Effector CD8-positive, alpha-beta T cell (primary cell): ENCODE measurements at places on chromosomes 11 and 22.

DNA sequence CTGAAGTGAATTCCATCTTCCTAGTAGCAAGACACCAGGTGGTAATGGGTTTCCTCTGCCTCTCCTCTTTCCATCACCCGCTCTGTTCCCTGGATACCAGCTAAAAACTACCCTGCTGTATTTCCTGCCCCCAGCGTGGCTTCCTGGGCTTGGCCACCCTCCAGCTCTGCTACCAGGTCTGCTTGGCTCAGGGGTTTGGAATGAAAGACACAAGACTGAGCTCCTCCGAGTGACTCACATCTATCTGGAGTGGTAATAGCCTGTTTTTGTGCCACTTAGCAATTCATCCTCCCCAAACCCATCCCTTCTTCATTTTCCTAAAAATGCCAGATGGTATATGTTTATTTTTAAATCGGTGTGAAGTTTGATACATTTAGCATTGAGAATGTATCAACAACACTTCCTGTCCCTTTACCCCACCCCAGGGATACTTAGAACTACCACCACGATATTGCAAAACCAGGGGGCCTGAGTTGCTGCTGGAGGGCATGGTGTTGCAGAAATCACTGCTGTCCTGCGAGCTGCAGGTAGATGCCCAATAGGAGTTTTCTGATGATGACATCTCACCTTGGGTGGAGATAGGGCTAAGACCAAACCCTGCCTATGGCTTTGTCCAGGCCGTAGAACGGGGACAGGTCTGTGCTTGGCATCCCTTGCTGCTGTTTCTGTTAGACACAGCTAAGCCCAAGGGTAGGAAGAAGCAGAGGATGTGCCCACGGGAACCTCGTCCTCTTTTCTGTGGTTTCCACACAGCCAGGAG lies 7.5 kb upstream of the MICAL3 start:
- no peak for DNase-seq

GRCh38 chr11:32030875-32031503 lies 59.9 kb upstream of the RCN1 start:
- no peak for DNase-seq

- DNase-seq: no peak
Observed at GRCh38 chr11:116953530-116954285, 116.3 kb upstream of the APOA1 start.

- no peak for DNase-seq
Observed at GRCh38 chr11:72543849-72544542, 109.7 kb upstream of the CLPB start.

DNA sequence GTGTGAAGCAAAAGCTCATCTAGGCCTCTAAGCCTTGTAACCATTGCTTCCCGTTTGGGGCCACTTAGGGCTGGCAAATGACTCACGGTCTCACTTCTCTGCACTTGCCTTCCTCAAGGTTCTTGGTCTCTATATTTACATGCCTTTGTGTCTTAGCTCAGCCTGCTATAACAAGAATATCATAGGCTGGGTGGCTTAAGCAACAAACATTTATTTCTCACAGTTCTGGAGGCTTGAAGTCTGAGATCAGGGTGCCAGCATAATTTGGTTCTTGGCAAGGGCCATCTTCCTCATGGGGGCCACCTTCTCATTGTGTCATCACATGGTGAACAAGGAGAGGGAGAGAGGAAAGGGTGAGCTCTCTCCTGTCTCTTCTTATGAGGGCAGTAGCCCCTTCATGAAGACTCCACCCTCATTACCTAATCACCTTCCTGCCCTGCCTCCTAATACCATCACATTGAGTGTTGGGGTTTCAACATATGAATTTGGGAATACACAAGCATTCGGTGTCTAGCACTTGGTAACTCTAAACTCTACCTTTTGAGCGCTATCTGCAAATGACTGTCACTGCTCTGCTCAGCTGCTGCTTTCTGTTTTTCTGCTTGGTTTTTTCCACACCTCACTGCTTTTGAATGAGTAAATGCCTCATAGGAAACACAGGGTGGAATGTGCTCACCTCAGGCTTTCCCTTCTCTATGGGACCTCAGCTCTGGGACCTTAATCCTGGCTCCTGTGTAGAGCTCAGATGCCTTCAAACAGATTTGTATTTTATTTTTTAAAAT lies 16.2 kb upstream of the ME3 start:
- no peak for DNase-seq

- DNase-seq: no peak
Observed at GRCh38 chr11:60854140-60854846, 1.5 kb downstream of the PTGDR2 start.

GRCh38 chr11:88535266-88535665 lies 197.7 kb upstream of the CTSC start:
- no peak for DNase-seq

DNA sequence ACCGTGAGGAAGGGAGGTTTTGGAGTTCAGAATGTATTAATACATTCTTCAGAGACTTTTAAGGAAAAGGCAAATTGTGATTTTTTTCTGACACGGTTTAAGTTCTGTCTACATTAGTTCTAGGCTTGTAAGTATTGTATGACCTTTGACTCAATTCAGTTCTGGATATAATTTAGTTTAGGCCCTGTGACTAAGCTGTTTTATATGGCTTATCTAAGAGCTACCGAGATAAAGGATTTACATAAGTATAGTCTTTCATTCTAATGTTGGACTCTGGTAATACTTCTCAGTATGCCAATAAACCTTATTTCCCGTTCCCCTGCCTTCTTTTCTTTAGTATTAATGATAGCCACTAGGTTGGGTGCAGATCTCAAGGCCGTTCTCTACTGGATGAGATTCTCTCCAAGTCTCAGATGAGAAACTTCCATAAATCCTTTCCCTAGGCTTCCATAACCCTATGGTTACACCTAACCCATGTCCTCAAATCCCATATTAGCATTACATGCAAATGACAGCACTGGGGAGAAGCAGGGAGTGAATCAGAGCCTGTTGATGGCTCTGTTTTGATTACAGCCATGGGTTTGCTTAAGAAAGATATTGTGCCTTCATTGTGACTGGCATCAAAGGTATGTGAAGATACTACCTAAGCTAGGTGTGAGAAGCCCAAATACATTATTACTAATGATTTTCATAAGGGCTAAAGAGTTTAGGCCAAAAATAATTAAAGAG lies 38.7 kb downstream of the BARX2 start:
- DNase-seq: no peak

- no peak for DNase-seq
Observed at GRCh38 chr22:35043252-35043933, 22.6 kb upstream of the ISX start.

DNA sequence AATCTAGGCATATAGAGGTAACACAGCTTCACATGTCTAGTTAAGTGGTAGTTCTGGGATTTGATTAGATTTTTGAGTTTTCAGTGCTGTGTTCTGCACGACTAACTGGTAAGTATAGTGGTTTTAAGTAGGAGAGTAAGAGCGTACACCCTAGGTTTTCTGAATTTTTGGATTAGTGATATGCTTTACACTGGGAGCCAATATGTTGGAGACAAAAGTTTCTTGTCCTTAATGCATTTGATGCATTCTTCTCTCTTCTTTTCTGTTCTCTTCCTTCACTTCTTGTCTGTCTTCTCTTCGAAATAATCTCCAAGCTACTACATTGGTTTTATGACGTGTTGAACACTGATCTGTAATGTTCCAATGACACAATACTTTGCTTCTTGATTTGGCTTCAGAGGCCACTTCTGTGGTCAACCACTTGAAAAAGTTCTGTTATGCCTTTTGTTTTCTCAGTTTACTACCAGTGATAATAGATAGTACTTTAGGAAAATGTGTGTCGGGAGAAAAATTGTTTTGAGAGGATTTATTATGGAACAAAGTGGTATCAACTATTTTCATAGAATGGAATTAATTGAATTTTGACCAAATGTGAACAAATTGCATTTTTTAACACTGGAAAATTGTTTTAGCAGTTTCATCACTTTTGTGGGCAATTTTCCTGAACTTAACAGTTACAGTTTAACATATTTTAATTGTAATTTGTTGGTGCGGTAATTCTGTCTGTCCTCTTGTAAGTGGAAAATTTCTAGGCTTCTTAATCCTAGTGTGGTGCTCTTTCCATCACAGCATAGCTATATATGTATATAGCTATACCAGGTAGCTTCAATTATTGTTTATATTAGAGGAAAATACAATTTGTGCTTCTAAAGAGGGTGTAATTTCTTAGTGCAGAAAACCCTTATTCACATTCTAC lies 2.6 kb downstream of the PDE3B start:
- no peak for DNase-seq

DNA sequence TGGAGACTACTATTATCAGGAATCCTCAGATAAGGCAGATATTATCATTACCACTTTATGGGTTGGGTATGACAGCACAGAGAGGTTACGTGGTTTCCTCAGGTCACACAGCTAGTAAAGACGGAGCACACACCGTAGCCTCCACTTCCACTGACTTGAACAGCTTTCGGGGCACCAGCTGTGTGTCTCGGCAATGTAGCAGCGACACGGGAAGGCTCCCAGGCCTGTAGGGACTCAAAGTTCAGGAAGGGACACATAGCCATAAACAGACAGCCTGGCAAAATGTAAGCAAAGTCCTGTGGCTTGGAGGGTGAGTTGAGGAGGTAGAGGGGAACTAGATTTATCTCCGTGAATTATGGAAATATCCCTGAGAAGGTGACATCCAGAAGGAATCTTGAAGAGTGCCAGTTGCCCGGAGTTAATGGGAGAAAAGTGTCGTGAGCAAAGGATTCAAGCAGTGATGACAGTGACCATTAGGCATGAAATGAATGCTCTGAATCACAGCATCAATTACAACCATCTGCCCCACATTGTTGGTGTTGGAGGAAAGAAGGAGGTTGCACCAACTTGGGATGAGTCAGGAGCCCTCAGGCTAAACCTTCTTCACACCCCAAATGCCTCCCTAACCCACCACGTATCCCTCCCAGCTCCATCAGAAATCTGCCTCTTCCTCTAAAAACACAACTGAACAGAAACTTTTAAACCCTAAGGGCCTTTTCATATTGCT lies 106.7 kb upstream of the ASPHD2 start:
- DNase-seq: no peak

DNA sequence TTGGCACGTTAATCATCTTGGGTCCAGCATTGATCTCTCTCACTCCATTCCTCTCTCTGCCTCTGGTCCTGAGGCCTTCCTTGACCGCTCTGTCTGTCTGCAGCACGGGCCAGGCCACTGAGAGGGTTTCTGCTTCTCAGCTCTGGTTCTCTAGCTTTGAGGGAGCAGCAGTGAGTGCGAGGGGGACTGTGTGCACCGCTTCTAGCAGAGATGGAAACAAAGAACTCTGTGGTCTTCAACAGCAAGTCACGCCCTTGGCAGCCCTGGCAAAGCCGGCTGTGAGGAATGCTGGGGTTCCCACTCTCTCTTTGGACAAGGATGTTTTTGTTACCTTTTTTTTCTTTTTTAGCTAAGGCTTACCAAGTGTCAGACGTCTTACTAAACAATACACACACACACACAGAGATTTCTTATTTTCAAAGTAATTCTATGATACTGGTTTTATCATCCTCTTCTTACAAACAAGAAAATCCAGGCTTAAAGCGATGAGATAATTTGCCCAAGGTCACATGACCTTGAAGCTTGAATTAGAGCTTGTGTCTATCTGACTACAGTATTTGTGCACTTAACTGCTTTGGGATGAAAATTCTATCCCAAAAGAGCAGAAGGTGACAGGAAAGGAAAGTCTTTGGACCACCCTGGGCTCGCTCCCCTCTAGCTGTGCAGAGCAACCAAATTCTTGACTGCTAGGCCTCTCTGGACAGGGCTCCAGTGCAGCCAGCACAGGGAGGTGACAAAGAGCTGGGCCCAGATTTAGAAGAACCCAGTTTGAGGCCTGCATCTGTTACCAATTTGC lies 293.2 kb downstream of the NTM start:
- no peak for DNase-seq

- no peak for DNase-seq
Observed at GRCh38 chr11:89125298-89125697, 52.4 kb upstream of the TYR start.

GRCh38 chr11:85307366-85307765 lies 319.8 kb downstream of the DLG2 start:
- DNase-seq: no peak

DNA sequence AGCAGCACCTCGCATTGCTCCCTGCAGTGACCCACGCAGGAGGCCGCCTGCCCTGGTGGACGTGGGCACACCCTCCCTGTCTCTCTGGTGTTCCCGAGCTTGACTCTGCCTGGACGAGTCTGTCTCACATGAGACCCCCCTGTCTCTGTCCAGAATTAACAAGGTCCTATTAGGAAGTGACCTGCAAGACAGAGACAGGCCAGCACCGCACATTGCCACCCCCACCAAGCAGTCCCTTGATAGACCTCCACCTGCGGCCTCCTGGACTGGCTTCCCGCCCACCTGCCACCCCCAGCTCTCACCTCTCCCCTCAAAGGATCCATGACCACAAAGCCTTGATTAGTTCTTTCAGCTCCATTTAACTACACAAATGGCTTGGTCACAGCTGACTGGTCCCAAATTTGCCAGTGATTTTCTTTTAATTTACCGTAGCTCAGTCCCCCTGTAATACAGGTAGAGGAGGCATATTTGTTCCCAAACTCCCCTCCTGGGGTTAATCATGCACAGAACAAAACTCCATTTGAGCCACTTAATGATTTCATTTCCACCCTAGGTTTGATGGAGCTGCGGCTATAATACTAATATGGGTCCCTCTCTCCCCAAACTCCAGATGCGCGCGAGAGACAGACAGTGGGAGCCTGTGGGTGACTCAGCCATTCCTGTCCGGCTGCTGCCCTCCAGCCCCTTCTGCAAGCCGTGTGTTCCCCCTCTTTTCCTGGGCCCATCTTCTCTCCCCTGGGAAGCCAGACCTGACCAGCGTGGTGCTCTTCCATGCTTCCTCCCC lies 11.2 kb downstream of the SPATA19 start:
- no peak for DNase-seq

GRCh38 chr22:23762842-23763578 lies at the start of gene C22orf15:
Gene C22orf15 (plus strand): TSS chr22:23762990. CDS start chr22:23763307, 317 bp downstream.
- DNase-seq: peak; percentile 21

- DNase-seq: no peak
Observed at GRCh38 chr11:12472401-12473005, 95.1 kb downstream of the PARVA start.

DNA sequence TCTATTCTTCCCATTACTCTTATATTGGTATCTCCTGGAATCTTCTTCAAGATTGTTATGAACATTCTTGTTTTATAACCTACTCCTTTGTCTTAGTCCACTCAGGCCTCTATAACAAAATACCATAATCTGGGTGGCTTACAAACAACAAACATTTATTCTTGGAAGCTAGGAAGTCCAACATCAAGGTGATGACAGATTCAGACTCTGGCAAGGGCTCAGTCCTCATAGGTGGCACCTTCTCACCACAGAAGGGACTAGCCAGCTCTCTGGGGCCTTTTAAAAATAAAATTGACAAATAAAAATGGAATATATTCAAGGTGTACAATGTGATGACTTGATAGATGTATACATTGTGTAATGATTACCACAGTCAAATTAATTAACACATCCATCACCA lies 19.8 kb downstream of the DNHD1 start:
- DNase-seq: no peak

GRCh38 chr11:2139621-2140337 lies 590 bp upstream of the IGF2 start:
- no peak for DNase-seq

DNA sequence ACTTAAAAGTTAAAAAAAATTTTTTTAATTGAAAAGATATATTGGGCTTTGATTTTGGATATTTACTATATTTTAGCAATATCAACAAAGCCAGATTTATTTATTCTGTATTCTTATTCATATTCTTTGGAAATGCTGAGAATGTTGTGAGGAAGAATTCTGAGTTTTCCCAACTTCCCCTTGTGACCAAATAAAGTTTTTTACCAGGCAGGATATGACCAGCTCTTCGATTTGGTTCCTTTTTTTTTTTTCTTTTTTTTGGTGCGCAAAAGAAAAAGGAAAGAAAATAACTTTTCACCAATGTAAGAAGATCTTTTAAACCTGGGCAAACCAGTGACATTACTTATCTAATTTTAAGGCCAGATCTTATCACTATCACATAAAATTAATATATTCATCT lies 12.9 kb downstream of the TCP11L1 start:
- DNase-seq: no peak
